CD8-positive, alpha-beta T cell (primary cell): ENCODE measurements at places on chromosomes 4 and X.

DNA sequence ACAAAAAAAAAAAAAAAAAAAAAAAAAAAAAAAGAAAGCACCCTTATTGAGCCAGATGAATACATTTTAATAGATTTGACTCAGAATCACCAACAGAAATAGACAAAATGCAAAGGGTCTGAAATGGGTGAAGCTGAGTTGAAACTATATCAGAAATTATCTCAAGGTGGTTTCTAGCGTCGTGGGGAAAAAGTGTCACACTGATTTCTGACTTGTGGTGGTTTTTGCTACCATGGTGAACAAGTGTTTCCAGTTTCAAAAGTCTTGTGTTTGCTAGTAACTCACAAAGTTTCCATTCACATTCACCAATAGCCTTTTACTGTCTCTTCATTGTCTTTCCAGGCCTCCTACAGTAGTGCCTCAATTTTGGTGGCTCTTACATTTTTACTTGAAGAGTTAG lies 135.5 kb downstream of the ARHGAP24 start:
- DNase-seq: no peak

DNA sequence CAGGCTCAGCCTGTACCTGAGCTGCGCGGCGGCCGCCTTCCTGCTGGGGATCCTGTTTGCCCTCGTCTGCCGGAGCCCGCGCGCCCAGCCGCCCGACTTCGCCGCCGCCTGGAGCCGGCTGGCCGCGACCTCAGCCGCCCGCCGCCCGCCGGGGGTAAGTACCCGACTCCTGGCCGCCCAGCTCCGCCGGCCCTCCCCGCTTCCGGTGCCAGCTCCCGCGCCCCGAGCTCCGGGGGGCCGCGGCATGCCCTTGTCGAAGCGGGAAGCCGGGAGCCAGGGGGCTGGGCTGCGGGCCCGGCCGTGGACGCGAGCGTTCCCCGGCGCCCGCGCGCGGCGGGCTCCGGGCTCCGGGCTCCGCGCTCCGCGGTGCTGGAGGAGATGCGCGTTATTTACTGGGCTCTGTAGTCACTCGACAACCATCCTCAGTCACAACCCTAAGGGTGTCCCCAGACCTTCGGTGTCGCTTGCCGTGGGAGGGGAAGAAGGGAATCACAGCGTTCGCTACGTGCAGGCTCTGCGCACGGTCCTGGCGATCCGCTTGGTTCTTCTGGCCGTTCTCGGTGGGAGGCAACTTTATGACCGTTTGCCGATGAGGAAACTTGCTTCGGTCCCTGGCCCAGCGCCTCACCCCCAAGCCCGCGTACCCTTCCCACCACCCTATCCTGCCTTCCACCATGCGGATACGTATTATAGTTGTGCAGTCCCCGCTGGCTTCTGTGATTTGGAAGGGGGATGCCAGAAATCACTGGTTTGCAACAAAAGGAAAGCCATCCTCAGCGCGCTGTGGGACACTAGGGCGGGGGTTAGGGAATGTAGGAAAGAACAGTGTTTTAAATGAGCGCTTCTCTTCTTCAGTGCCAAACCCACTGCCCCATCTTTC lies 944 bp downstream of the SNX25 start:
- peak; percentile 12 for DNase-seq

GRCh38 chrX:151393514-151393913 lies 3.5 kb upstream of the VMA21 start:
- peak; percentile 57 for DNase-seq

DNA sequence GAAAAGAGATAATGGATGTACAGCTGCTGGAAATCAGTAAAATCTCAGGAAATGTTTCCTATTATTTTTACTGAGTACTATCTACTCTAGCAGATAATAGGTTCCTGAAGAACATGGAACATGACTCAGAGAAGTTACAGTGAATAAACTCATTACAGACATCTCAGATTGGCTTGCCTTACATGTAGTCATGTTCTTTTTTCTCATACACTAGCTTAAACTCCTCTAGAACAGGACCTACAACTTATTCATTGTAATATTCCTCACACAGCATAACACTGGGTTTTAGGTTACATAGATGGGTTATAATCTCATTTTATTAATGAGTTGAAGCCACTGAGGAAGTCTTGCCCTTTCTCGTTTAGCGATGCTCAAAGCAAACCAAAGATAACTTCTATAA lies 86.9 kb upstream of the BMP2K start:
- no peak for DNase-seq

DNA sequence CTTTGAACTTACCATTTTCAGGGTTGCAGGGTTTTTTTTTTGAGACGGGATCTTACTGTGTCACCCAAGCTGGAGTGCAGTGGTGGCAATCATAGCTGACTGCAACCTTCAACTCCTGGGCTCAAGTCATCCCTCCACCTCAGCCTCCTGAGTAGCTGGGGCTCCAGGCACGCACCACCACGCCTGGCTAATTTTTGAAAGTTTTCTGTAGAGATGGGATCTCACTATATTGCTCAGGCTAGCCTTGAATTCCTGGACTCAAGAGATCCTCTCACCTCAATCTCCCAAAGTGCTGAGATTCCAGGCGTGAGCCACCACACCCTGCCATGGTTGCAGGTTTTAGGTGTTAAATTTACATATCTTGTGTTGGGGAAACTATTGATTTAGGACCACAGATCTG lies 64.5 kb downstream of the STOX2 start:
- DNase-seq: no peak

GRCh38 chr4:120843849-120844527 lies 78.5 kb downstream of the PRDM5 start:
- DNase-seq: no peak

DNA sequence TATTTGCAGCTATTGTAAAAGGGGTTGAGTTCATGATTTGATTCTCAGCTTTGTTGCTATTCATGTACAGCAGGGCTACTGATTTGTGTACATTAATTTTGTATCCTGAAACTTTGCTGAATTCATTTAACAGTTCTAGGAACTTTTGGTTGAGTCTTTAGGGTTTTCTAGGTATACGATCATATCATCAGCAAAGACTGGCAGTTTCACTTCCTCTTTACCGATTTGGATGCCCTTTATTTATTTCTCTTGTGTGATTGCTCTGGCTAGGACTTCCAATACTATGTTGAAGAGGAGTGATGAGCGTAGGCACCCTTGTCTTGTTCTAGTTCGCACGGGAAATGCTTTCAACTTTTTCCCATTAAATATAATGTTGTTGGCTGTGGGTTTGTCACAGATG lies 48.1 kb downstream of the NPY1R start:
- no peak for DNase-seq

DNA sequence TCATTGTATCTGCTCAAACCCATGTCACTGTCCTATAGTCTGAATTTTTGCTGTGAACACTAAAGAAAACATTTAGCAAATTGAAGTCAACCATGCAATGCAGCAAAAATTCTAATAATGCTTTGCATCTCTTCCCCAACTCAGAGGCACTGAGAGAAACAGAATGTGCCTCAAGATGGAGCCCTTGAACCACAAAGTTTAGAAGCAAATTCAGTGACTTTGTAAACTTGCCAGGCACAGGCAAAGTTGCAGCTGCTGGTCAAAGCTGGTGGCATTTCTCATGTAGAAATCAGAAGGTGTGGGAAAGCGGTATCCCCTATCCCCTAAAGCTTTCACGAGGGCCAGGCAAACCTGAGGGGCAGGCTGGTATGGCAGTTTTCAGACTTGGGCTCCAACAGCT lies 121.7 kb upstream of the DIPK2B start:
- no peak for DNase-seq

DNA sequence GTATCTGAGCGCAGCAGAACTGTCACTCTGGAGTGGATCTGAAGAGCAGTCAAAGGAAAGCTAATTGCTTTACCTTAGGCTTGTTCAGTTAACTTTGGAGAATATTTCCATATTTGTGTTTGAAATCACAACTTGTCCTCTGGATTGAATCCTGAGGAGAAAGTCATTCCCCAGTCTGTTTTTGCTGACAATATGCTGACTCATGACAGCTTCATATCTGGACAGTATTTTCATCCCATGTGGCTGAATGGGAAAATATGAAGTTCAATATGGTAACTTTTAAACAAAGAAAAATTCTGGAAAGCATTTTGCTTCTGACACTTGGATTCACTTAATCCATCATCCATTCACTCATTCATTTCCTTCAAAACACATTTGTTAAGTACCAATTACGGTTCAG lies 46.3 kb upstream of the MAGEC3 start:
- DNase-seq: no peak

GRCh38 chrX:76971393-76972376 lies 475.5 kb upstream of the FGF16 start:
- no peak for DNase-seq

GRCh38 chr4:66055999-66056398 lies 385.7 kb upstream of the EPHA5 start:
- DNase-seq: no peak

GRCh38 chr4:123183308-123183707 lies 213.3 kb upstream of the SPRY1 start:
- no peak for DNase-seq

DNA sequence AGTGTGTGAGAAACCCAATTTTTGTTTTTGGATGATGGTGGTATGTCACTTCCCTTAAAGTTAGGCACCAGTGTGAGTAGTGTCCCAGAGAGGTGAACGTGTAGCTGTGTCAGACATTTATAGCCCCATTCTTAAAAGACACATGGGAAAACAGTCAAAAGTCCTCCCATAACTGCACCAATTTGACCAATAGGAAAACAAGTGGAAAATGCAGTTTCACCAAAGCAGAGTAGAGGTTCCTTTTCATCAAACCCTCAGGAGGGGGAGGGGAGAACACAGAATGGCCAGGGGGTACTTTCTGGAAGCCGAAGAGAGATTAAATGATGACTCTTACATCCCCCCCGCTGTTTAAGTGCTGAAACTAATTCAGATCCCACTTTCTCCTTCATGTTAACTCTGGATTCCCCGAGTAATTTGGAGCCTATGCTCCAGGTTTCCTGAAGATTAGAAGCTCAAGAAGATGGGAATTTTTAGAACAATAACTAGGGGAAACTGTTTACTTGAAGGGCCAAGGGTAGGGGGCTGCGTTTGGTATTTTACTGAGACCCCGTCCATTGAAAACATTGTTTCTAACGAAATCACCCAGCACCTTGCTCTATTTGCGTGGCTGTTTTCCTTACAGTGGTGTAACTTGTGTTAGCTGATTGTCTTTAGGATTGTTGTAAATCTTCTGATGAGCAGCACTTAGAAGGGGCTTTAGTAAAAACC lies 2.1 kb upstream of the LEF1 start:
- peak; percentile 12 for DNase-seq
